ENCODE measurements at places on chromosomes 2 and 18.

DNA sequence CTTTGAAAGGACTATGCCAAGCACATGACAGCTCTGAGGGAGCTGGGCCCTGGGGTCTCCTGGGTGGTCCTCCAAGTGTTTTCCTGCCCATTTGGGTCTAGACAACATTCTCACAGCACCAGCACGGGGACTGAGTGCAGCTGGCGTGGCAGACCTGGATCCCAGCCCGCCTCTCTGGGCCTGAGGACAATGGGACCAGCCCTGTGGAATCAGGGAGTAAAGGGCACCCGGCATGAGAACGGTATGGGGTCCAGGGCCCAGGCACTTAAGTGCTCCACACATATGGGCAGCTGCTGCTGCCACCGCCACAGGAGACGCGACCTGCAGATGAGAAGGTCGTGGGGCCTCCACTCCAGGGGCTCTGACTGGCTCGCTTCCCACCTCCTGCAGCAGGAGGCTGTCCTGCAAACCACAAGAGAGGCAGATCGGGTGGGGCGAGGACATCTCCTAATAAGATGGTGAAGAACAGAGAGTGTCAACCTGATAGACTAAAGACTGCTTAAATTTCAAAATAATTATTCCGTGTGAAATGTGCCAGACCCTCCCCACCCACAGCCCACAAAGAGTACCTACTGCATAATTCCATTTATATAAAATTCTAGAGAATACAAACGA is 46.3 kb downstream of the FAM178B start:
- no peak for DNase-seq

GRCh38 chr2:65370387-65371073 is 61.9 kb downstream of the SPRED2 start:
- DNase-seq: peak; percentile 75

GRCh38 chr2:188582211-188582610 is 290.5 kb downstream of the GULP1 start:
- DNase-seq: no peak

DNA sequence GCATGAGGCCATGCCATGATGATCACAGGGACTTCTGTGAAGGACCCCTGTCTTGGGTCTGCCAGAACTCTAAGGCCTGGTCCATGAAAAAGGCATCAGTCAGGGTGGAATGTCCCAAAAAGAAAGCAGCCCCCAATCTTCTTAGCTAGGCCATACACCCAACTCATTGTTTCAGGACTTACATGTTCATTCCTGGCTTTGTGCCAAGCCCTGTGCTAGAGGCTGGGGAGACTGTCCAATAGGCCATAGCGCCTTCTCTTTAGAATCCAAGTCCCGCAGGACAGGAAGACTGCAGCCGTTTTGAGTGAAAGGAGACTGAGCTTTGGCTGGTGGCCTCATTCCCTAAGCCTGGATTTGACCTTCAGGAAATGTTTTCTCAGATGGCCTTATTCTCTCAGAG is 247.3 kb downstream of the PRKCE start:
- no peak for DNase-seq

DNA sequence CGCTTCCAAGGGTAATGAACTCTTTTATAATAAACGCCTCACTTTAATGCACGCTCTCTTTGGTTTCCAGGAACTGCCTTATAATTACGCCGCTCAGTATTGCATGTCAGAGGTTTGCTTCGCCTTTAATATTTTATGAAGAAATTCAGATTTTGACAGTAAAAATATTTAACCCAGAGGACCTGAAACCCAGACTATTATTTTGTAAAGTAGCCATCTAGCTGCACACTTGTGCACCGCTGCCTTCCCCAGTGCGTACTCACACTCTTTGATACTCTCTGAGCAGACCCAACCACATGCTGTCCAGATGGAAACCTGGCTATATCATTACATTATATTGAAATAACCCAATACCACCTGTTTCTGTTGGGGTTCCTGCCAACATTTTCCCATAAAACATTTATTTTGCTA is 270.1 kb downstream of the C1D start:
- DNase-seq: no peak

DNA sequence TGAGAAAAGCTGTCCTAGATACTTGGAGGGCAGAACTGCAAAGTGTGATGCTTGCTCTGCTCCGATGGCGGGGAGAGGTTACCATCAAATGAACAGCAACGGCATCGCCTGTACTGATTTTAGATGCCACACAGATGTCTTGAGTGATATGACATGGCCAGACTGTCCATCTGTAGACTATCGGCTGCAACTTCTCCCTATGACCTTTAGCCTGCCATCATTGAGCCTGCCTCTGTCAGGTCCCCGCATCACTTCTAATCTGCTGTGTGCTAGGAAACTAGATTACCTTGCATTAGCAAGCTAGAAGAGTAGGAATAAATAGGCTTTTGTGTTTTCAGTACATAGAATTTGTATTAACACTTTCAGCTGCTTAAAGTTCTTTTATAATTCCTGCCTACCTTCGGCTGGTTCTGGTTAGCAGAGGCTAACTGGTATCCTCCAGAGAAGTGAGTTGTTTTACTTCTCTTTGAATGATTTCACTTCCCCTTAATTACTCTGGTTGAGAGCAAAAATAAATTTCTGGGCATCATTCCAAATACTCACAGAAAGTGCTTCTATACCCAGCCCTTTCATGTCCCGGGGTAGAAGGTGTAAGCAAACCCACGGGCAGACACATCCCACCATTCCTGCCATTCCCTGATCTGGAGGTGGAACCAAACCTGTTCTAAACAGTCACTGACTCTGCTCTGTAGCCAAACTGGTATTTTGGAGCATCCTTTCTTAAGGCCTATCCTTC is 24.0 kb downstream of the GAREM2 start:
- DNase-seq: no peak

DNA sequence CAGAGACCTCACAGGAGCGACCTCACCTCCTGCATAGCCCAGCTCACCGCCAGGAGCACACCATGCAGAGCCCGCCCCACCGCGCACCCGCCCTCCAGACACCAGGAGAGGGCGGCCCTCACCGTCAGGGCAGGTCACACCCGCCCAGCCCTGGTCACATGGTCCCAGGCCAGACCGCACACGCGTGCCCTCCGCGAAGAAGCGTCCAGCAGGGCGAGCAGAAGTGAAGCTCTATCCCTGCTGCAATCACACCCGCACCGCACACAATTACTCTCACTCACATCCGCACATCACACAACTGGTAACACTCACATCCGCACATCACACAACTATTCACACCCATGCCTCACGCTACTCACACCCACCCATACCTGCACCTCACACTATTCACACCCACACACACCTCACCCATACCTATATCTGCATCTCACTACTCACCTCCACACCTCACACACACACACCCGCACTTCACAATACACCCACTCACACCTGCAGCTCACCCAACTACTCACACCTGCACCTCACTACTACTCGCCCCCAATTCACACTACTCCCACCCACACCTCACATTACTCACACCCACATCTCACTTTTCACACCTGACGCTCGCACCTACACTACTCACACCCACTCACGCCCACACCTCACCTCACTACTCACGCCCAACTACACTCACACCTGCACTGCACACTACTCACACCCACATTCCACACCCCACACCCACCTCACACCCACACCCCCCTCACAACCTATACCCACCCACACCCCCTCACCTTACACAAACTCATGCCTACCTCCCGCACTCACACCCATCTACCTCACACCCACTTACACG is 242.0 kb downstream of the HDAC4 start:
- DNase-seq: no peak

DNA sequence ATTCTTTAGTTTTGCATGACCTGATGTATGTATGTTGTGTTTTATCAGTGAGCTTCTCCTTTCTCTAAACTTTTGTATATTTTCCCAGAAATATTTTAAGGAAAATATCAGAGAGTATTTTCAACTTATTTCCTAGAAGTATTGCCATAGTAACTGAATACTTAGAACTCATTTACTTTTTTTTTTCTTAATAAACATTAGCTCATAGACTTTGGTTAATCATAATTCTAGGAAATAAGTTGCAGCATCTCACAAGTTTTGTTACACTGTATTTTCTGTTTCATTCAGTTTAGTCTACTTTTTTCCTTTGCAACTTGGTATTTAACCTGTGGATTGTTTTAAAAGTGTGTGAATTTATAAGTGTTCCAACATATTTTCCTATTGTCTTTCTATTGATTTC is 27.5 kb downstream of the SMCHD1 start:
- DNase-seq: no peak

DNA sequence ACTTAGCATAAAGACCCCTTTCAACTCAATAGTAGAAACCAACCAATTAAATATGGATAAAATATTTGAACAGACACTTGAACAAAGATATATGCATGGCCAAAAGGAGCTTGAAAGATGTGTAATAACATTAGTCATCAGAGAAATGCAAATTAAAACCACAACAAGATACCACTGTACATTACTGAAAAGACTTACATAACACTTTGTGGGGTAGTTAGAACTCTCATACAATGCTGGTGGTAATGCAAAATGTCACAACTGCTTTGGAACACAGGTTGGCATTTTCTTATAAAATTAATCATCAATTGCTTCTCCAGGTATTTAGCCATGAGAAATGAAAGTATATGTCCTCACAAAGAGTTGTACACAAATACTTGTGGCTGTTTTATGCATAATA is 60.7 kb downstream of the TTC27 start:
- DNase-seq: peak; percentile 47

DNA sequence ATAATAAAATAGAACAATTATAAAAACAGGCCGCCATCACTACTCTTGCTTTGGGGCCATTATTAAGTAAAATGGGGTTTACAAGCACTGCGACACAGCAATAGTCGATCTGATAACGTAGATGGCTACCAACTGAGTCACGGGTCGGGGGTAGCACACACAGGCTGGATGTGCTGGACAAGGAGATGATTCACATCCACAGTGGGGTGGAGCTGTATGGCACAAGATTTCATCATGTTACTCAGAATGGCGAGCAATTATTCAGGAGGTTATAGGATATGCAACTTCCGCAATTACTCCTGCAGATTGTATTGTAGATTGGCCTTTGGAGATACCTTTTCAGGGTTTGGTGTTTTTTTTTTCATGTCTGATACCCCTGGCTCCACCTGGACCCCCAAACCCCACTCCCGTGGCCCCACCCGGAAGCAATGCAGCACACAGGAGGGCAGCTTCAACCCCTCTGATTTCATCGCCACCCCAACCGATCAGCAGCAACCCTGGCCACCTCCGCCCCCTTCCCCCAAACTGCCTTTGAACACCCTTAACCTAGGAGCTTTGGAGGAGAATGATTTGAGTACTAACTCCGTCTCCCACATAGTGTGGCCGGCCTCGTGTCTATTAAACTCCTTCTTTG is 21.4 kb upstream of the MLPH start:
- DNase-seq: peak; percentile 97

DNA sequence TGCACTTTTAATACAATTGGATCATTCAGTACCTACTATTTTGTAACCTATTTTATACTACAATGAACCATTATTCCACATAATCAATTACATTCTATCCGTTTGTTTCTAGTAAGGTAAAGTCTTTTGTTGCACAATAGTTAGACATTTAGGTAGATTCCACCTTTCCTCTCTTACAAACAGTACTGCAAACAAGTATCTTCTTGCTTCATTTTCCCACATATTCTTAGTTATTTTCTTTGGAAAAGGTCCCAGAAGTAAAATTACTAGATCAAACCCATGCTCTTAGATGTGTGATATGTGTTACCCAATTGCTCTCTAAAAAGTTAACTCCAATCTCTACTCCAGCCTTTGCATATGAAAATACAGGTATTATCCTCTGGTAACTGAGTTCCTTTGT is 49.6 kb downstream of the SPIRE1 start:
- DNase-seq: no peak
